ENCODE measurements at places on chromosomes 7 and 10.
A peak's percentile ranks its signal among the peaks of the same experiment; 100 is the strongest.

DNA sequence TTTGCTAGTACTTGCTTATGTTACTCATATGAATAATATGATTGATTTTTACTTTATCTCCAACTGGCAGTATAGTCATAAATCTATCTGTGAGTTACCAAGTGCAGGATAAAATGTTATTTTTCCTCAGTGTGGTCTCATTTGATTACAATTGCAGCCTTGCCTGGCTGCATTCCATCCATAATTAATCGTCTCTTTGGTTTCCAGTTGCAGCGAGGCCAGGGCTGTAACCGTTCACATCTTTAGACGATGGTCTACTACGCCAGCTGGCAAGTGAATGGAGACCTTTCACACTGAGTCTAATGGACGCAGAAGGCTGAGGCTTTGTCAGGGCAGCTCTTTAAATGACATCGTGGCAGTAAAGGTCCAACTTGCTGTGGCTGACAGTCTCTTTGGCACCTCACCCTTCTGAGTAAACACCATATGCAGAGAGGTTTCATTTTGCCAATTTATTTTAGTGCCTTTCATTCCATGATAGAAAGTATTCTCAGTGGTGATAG is 84.0 kb downstream of the ARL4A start:
- DNase-seq: no peak

DNA sequence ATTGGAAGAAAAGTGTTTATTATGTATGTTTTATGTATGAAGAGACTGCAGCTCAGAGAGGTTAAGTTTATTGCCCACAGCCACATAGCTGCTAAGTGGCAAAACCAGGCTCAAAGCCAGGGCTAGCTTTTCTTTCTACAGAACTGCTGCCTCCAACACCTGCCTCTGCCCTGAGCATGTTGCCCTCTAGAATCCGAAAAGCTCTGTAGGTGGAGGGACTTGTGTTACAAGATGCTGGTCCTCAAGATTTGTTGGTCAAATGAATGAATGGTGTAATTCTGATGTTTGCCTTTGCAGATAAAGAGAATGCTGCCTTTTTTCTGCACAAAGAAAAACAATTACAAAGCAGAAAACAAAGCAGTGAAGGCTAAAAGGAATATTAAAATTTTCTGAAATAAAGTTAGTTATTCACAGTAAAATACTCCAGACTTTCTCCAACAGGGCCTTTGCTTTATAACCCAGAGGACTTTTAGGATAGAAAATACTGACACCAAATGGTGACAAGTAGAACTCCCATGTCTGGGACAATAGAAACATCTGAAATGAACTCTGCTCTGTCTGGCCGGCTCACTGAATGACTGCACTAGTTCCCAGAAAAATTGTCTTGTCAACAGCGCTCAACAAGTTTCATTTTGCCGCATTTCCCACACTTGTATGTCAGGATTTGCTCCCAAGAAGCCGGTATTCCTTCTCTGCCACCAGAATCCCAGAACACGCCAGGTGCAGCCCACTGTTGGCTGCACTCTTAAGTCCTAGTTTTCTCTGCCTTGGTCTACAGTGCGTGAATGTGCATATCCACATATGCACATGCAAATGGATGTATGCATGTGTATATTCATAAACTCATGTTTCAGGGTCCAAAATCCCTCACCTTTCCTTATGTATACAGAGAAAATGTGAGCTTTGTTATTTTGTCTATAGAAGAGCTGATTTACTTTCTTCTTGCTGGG is 11.0 kb upstream of the DNTT start:
- peak; percentile 20 for DNase-seq

GRCh38 chr10:68032113-68032512 is 43.0 kb downstream of the HERC4 start:
- DNase-seq: no peak

GRCh38 chr7:135169964-135170273 is 588 bp downstream of the CYREN start:
- DNase-seq: no peak

- DNase-seq: no peak
Observed at GRCh38 chr10:17648243-17649035, 4.5 kb downstream of the STAM start.

DNA sequence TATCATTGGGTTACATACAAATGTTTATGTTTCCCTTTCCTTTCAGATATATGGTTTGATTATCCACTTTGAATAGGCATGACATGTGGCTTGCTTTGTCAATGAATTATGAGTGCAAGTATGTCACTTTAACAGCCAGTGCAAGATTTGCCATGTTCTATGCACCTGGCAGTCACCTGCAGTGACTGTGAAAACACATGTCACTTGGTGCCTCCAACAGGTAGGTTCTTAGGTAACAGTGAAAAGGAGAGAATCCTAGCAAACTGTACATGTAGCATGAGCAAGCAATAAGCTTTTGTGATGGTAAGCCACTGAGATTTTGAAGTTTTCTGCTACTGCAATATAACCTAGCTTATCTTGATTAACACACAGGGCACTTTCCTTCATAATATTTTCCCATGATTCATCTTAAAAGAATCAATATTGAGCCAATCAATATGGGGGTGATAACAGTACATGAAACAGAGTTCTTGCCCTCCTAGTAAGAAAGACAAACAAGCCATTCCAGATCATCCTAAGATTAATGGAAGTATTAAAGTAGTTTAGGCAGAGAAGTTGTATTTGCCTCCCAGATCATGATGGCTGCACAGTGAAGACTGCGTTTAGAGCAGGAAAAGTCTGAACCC is 7.9 kb upstream of the RALA start:
- no peak for DNase-seq

DNA sequence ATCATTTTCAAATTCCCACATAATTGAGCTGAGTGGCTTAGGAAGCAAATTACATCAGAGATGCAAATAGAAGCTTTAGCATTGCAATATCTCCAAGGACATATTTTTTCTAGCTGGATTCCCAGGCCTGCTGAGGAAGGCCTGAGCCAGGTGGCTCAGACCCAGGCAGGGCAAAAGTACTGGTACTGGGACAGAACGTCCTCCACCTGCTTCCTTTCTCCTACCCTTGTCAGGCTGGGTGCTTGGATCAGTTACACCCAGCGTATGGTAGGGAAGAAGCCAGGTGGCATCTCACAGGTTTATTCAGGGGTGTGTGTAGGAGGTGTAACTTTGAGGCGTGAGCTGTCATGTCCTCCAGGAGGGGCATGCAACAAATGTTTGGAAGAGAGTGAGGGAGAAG is 3.0 kb upstream of the PANK1 start:
- DNase-seq: no peak

- DNase-seq: no peak
Observed at GRCh38 chr10:96090463-96090800, 39.7 kb upstream of the ZNF518A start.

- peak; percentile 54 for DNase-seq
Observed at GRCh38 chr7:95776561-95777185, 4.3 kb downstream of the DYNC1I1 start.

- DNase-seq: no peak
Observed at GRCh38 chr10:21518641-21519396, 6.7 kb downstream of the SKIDA1 start.

DNA sequence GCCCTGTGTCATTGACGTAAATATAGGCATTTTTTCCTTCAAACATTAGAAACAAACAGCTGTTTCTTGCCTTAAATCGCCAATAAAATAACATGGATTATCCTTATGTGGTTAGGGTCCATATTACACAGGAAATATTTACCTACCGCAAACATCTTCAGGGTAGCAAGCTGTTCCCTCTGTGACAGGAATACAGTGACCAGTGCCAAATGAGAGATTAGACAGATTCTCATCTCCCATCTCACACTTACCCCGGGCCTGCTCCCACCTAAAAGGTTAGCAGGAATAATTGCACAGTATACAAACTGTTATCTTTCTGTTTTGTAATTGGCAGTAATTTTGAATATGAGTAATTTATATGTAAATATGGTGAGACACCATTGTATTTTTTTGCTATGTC is 16.5 kb downstream of the MKI67 start:
- DNase-seq: no peak

GRCh38 chr7:7765422-7765821 is 47.0 kb upstream of the RPA3 start:
- no peak for DNase-seq

DNA sequence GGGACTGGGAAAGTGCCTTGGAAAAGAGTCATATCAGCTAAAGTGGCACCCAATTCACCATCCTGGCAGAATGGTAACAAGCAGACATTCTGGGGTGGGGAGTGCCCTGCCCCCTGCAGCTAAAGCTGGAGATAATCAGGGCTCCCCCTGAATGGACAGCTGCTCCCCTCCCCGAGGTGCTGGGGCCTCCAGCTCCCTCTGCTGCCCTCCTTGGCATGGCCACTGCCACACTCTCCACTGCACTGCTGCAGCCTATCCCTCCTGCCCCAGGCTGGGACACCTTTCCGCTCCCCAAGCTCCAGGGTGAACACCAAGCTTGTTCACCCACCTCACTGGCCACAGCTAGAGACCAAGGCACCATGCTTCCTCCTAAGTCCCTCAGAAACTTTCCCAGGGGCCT is 9.8 kb upstream of the PARD3 start:
- no peak for DNase-seq

DNA sequence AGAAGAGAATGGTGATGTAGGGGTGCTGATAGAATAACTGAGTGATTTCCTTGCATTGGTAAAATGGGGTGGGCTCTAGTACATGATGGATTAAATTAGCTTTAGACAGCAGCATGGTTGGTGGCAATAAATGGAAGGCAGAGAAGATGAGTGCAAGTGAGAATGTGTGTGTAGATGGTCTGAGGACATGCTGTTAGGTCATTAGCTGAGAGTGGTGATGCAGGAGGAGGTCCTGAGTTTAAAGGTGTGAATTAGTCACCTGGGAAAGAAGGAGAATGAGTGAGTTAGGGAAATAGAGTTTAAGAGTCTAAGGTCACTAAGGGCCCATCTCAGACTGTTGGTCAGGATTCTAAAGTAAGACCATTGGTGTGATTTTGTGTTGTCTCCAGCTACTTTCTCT is 17.9 kb upstream of the SEC61A2 start:
- DNase-seq: no peak

DNA sequence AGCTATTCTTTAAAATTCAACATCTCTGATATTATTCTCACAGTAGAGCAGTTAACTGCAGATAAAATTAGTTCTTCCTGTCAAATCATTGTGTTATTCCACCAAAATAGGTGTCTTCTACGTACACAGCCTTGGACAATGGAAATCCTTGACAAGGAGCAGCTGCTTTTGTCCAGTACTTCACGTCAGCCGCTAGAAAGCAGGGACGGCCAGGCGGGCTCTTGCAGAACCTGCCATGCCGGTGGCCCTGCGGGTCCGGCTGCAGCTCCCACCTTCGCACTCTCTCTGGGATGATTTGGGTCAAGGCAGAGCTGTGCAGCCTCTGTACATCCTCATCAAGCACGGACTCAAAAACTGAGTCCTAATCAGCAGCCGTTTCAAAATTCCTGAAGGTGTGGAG is 2.2 kb upstream of the FOXI2 start:
- no peak for DNase-seq

- DNase-seq: no peak
Observed at GRCh38 chr7:108270385-108271015, 140.3 kb upstream of the LAMB4 start.

GRCh38 chr7:150405584-150406311 is 26.6 kb downstream of the ZNF775 start:
- no peak for DNase-seq

- no peak for DNase-seq
Observed at GRCh38 chr10:79316671-79317431, 30.4 kb upstream of the PPIF start.

GRCh38 chr7:39547336-39547735 is 18.9 kb upstream of the YAE1 start:
- no peak for DNase-seq

- no peak for DNase-seq
Observed at GRCh38 chr10:113518415-113518814, 34.4 kb upstream of the HABP2 start.

GRCh38 chr10:83930-84530 is 34.9 kb upstream of the TUBB8 start:
- no peak for DNase-seq

DNA sequence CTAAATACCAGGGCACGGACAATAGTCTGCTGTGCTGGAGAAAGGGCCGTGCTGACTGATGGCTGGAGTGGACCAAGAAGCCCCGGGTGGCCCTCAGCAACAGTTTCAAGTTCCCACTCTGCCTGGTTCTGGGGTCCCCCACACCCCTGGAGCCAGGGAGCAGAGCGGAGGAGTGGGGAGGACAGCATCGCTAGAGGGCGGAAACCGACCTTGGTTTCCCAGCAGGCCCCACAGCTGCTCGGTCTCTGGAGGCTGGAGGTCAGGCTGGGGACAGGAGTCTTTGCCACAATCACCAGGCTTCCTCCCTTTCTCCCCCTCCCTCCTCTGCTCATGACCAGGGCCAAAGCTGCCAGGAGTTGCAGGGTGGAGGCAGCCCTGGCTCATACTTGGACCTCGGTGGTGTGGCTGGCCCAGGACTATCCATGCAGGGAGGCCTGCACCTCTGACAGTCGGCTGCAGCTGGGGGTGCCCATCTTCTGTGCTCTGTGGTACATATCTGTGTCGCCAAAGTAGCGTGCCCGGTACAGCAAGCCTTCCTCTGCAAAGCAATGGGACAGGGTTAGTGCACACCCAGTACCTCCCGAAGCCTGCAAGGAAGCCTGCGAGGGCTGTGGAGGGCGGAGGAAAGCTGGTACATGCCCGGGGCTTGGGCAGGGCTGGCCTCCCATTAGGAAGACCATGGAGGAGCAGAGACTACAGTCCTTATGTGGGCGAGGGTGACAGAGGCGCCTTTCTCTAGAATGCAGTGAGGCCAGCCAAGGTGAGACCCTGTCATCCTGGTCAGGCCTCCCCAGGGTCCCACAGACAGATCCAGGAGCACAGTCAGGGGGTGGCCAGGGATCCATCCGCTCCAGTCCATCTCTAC is 19.1 kb downstream of the DNAJB12 start:
- no peak for DNase-seq

DNA sequence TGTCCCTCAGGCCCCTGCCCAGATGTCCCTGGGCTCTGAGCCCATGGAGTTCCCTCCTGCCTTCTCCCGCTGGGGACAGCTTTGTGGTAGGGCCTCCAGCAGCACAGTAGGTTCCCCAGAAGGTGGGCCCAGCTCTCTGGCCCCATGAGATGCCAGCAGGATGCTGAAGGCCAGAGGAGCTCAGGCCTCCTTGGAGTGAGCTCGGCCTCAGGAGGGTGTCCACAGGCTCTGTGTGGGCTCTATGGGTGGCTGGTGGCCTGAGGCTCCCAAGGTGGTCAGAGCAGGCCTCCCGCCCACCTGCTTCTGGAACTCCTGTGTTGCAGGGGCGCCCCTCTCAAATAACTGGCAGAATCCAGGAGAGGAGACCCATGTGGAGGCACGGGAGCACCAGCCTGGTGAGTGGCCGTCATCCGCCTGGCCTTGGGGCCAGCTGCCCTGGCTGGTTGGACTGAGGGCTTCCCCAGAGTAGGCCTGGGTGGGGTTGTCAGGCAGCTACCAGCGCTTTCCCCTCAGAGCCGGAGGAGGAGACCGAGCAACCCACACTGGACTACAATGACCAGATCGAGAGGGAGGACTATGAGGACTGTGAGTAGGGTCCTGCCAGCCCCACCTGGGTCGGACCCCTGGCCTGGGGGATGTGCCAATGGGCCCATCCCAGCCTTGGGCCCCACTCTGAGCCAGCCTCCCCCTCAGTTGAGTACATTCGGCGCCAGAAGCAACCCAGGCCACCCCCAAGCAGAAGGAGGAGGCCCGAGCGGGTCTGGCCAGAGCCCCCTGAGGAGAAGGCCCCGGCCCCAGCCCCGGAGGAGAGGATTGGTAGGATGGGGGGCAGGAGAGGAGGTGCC is 3.2 kb downstream of the AEBP1 start:
- DNase-seq: no peak

All from NCI-H524 (cell line).